ENCODE measurements at places on chromosomes 11 and 22.

GRCh38 chr11:3989921-3990290, 104.7 kb upstream of the RRM1 start:
- DNase-seq = no peak

DNA sequence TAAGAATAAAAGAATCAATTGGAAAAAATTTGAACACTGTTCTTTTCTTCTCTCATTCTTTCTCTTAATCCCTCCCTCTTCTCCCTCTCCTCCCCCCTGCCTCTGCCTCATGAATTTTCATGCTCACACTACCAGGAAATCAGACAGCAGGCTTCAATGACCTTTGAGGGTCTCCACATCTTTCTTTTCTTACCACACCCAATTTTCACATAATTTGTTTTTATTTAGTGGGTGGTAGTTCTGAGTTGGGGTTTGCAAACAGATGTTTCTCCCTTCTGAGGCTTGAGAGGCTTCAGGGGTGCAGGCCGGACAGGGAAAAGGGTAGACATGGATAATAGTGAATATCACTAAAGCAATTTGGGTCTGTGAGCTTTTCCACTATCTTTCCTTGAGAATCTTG, 95.5 kb downstream of the SPATA19 start:
- no peak for DNase-seq

GRCh38 chr22:34886391-34886790, 179.6 kb upstream of the ISX start:
- DNase-seq = no peak

DNA sequence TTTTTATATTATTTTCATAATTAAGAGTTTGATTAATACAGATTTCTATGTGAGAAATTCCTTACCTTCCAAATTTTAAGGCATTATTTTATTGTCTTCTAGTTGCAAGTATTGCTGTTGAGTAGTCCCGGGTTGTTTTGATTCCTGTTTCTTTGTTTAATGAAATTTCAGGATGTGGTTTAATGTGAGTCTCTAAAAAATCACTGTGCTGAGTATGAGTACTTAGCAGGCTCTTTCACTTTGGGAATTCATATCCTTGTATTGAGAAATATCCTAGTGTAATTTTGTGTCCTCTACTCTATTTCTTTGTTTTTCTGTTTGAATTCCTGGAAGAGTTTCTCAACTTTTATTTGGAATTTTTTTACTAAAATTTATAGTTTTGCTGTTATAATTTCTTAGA, 113.2 kb downstream of the TMEM135 start:
- DNase-seq = no peak

- DNase-seq = no peak
These were observed 35.4 kb upstream of the BRSK2 start for GRCh38 chr11:1354125-1354938.

- DNase-seq = no peak
These were observed 577.8 kb downstream of the JRKL start for GRCh38 chr11:96967616-96968015.

- DNase-seq = no peak
These were observed 24.0 kb downstream of the TRIM66 start for GRCh38 chr11:8658321-8659057.

- no peak for DNase-seq
These were observed 42.4 kb upstream of the API5 start for GRCh38 chr11:43269254-43269918.

DNA sequence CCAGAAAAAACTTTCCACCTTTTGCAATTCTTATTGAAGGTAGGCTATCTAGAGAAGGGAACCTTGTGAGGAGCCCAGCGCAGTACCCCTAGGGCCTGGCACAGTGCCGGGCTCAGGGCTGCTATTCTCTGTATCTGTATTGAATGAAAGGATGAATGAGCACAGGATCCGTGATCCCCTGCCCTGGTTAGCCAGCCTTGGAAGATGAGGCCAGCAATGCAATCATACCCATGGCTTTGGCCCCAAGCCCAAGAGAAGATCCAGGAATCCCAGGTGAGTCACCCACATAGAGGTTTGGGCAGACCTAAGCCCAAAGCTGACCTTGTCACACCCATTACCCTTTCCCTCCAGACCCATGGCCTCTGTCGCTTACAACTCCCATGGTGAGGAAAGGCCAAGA, 92.5 kb upstream of the CD82 start:
- DNase-seq = no peak

- DNase-seq = no peak
These were observed 4.9 kb downstream of the TMEM109 start for GRCh38 chr11:60918939-60919265.

GRCh38 chr11:2146051-2146450, 6.9 kb upstream of the IGF2 start:
- DNase-seq = no peak

DNA sequence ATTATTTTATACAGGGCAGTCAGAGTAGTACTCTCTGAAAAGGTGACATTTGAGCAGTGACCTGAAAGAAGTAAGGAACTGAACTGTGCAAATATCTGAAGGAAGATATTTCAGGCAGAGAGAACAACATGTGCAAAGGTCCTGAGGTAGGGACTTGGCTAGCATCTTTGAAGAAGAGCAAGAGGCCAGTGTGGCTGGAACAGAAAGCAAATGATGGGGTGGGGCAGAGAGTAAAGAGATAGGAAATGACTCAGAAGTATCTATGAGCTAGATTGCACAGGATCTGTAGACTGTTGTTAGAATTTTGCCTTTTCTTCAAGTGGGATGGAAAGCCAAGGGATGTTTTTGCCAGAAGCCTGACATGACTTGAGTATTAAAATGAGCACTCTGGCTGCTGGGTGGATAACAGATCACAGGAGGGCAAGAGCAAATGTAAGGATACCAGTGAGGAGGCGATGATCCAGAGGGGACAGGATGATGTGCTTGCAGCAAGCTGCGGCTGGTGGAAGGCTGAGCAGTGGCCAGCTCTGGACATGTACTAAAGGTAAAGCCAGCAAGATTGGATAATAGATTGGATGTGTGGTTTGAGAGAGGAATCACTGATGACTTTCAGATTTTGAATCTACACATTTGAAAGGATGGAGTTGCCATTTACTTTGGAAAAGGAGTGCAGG, 33.2 kb upstream of the TTC12 start:
- DNase-seq = no peak

DNA sequence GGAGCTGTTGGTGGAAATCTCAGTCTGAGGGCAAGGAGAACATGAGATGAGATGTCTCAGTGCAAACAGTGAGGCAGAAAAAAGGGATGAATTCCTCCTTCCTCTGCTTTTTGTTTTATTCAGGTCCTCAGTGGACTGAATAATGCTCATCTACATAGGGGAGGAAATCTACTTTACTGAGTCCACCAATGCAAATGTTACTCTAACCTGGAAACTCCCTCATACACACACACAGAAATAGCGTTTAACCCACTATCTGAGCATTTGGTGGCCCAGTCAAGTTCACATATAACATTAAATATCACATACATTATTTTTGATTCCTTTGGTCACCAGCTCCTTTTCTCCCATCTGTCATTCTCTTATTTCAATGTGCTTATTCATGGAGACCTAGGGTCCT, 418.8 kb downstream of the TMEM135 start:
- no peak for DNase-seq

- no peak for DNase-seq
These were observed 19.8 kb upstream of the EHF start for GRCh38 chr11:34601085-34601444.

DNA sequence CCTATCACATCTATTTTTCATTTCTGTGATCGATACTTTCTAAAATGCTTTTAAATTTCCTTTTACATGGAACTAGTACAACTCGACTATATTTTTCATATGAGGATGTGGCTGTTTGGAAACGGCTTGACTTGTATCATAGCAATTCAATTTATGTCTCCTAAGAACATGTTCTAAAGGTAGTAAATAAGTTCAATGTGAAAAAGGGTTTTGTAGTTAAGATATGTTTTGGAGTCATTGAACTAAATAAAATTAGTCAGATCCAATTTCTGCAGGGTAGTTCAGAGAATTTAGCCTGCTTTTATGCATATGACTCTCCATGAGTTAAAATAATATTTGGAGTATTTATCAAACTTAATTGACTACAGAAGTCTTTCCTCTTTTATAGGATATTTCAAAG, 1121.4 kb downstream of the LRRC4C start:
- no peak for DNase-seq

GRCh38 chr11:131229221-131229620, 141.2 kb upstream of the NTM start:
- no peak for DNase-seq

DNA sequence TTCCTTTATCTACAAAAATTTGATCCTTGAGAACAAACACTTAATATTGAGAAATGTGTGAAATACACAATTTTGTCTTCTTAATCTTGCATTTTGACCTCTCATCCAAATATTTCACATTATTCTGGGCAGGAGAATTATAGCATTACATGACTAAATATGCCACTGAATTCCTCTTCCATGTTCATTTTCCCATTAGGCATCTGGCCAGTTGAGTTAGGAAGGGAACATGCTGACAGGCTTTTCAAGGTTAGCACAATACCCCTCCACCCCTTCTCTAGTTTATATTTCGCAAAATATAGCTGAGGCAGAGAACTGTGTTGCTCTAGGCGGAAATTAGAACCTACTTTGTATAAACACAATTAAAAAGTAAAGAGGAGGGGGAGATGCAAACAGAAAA, 271.7 kb upstream of the ZC3H12C start:
- no peak for DNase-seq

GRCh38 chr22:19404676-19405075, 26.9 kb downstream of the HIRA start:
- DNase-seq = no peak

All from D721Med (cell line).